Neural crest cell (in vitro differentiated cells): ENCODE measurements at places on chromosomes 3 and 15. TPM values are rescaled to one million over a fixed set of nuclear protein-coding genes. Genes with fewer than 3 reads are reported as not detected.

Gene FEZF2
- 0.18 and 0.28 TPM in 2 replicates for total RNA-seq

GRCh38 chr15:37125143-37125542, 24.8 kb upstream of the MEIS2 start:
- DNase-seq, result no peak
- H3K4me1 ChIP-seq, result no peaks in the 10 kb centered on the region
- no peak overlapping the region for H3K4me3 ChIP-seq
- H3K27me3 ChIP-seq, result peaks cover 8% of the 10 kb centered on the region

GRCh38 chr3:167930453-167930852, 165.3 kb downstream of the GOLIM4 start:
- no peaks in the 10 kb centered on the region for H3K27me3 ChIP-seq
- no peak for DNase-seq
- H3K36me3 ChIP-seq, result no peaks in the 10 kb centered on the region
- no peak overlapping the region for H3K27ac ChIP-seq
- H3K4me1 ChIP-seq, result no peaks in the 10 kb centered on the region

DNA sequence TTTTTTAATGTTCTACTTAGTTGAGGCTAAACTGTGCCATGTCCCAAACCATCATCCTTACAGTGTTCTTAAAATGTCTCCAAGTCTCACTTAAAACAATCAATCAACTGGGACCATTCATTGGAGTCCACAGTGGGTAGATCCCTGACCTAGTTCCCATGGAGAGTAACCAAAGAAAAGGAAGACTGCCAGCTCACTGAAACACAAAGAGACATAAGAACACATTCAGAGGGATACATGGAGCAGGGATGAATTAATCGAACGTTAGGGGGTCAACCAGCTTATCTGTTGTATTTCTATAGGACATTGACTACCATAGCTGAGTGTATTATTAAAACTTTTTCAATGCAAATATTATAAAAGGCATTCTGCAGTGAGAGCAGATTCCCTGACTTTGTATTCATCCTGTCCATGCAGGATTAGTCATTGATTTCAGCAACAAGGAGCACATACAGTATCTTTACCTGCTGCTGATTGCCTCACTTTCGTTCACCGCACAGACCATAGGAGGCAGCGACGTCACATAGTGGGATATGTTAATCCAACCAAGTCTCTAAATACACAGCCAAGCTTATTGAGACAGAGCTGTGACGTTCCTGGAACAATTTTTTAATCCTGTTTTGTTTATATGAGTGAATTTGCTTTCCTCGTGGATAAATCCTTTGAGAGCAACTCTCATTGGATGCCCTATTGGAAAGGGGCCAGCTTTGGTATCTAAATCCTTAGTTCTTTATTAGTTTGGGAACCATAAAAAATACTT, 364.9 kb upstream of the RBMS3 start:
- no peak overlapping the region for H3K27ac ChIP-seq
- H3K36me3 ChIP-seq, result no peaks in the 10 kb centered on the region
- DNase-seq, result no peak
- peak overlapping the region; percentile 1 for H3K4me3 ChIP-seq
- H3K4me1 ChIP-seq, result peaks cover 29% of the 10 kb centered on the region

Gene SLC12A1
- total RNA-seq, result 0.16 and 0.20 TPM in 2 replicates

DNA sequence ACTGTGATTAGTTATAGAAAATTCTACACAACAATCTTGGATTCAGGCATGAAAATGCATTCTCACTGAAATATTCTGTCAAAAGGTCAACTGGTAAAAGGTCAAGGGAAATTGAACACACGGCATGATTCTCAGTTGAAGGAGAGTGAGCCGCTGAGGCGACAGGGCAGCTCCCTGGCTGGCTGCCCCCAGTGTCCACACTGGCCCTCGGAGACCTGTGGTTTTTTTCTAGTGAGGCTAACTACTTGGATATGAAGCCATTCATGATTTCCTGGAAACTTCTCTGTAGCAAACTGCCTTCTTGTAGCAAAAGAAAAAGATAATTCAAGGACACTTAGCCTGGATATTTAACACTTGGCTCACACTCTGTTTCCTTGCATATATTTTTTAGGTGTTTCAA, 37.2 kb downstream of the AADACL2 start:
- H3K27me3 ChIP-seq, result no peaks in the 10 kb centered on the region
- no peak overlapping the region for H3K27ac ChIP-seq
- no peak overlapping the region for H3K4me3 ChIP-seq
- peaks cover 11% of the 10 kb centered on the region for H3K4me1 ChIP-seq
- H3K36me3 ChIP-seq, result no peaks in the 10 kb centered on the region

Gene CCR3
- total RNA-seq, result not detected in 2 replicates

DNA sequence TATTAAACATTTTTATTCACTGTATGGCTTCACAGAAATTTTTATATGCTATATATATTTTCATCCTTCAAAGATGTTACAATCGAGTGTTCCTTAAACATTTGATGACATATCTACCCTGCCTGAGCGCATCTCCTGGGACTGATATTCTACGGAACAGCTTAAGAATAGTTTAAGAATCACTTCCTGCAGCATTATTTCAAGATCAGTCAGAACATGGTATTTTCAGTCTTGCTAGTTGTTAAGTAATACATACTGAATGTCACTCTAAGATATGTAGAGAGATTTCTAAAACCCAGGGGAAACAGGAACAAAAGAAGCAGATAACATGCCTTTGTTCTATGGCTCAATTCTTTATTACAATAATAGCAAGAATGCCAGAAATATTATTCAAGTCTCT, 8.7 kb downstream of the COL8A1 start:
- no peak overlapping the region for H3K4me3 ChIP-seq
- H3K4me1 ChIP-seq, result peaks cover 30% of the 10 kb centered on the region
- no peak for DNase-seq
- H3K27ac ChIP-seq, result no peak overlapping the region
- H3K36me3 ChIP-seq, result no peaks in the 10 kb centered on the region
- peaks cover 7% of the 10 kb centered on the region for H3K27me3 ChIP-seq

Gene FANCD2OS
- total RNA-seq, result not detected in 2 replicates

- H3K36me3 ChIP-seq, result no peaks in the 10 kb centered on the region
- peaks cover 10% of the 10 kb centered on the region for H3K4me1 ChIP-seq
- peak; percentile 15 for DNase-seq
- no peaks in the 10 kb centered on the region for H3K27me3 ChIP-seq
- H3K27ac ChIP-seq, result no peak overlapping the region
- H3K4me3 ChIP-seq, result no peak overlapping the region
Measured at GRCh38 chr3:160921020-160921635, 165.1 kb downstream of the PPM1L start.

DNA sequence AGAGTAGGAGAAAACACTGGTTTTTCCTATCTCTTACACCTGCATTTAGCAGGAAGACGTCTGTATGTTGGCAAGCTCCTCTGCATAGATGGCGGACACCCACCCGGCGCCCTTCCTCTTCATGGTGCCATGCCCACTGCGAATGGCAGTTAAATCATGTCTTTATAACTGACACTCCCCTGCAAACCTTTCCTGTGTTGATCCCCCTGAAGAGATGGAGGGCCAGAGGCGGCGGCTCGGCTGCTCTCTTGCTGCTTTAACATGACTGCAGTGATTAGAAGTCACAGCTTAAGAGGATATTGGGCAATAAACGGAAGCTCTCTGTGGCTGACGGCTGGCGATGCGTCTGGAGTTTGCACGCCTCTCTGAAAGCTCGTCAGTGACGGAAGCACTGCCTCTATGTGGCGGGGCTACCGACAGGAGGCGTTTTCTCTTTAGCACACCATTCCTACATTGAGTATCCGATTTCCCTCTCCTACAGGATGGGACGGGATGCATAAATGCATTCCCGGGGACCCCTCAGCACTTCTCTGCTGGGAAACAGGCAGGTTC, 25.5 kb upstream of the SNRPA1 start:
- H3K27ac ChIP-seq, result no peak overlapping the region
- DNase-seq, result no peak
- H3K36me3 ChIP-seq, result no peaks in the 10 kb centered on the region

Gene PSTPIP1
- 0.84 and 1.5 TPM in 2 replicates for total RNA-seq

DNA sequence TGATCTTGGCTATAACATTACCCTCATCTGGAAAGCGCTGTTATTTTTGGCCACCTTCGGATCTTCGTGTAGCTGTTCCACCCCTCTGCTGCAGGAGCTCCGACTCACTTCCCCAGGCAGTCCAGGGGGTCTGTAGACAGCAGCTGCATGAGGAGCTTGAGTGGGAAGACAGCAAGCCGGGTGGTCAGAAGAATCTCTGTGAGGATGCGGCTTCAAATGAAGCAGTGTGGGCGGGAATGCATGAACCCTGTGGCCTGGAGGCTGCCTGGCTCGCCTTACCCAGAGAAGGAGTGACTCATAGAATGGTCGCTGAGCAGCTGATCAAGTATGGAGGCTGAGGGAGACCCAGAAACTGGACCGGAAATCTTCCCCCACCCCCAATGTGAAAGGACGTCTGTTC, 45.2 kb upstream of the NR2F2 start:
- H3K27me3 ChIP-seq, result no peaks in the 10 kb centered on the region
- no peak for DNase-seq
- peak overlapping the region; percentile 83 for H3K27ac ChIP-seq
- H3K36me3 ChIP-seq, result peaks cover 55% of the 10 kb centered on the region

Gene NMB
- 4.0 and 4.9 TPM in 2 replicates for total RNA-seq

DNA sequence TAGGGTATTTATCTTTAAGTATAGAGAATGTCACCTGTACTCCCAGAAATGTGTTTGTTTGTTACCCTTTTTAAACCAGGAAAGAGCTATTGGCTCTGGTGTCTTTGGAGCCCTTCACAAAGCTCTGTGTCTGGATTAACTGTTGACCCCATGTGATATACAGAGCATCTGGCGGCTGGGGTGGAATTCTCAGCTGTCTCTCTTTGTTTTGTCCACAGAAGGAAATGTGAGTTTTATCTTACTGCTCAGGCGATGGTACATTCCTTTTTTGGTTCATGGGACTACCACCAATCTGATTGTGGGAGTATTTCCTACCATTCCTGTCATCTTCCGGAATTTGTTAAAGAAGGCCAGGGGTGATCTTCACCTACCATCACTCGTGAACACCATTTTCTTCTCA, 120.3 kb downstream of the AKAP13 start:
- H3K27ac ChIP-seq, result no peak overlapping the region
- no peak overlapping the region for H3K4me3 ChIP-seq

DNA sequence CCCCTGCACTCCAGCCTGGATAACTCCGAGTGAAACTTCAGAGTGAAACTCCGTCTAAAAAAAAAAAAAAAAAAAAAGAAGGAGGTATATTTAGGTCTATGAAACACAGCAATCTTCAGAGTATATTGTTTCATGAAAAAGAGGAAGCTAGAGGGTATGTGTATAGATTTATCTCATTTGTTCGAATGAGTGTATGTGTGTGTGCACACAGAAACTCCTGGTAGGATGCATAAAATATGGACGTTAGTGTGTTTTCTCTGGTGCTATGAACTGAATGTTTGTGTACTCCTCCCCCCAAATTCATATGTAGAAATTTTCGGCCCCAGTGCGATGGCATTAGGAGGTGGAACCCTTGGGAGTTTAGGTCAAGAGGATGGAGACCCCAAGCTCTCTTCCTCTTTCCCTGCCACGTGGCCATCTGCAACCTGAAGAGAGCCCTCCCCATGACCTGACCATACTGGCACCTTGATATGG, 98.6 kb upstream of the KLF13 start:
- H3K27me3 ChIP-seq, result peaks cover 3% of the 10 kb centered on the region
- no peak for DNase-seq
- H3K4me1 ChIP-seq, result peaks cover 4% of the 10 kb centered on the region
- H3K4me3 ChIP-seq, result no peak overlapping the region

- H3K4me1 ChIP-seq, result no peaks in the 10 kb centered on the region
- H3K27me3 ChIP-seq, result no peaks in the 10 kb centered on the region
- DNase-seq, result no peak
- peaks cover 9% of the 10 kb centered on the region for H3K36me3 ChIP-seq
Measured at GRCh38 chr3:104396974-104397669, 969.6 kb upstream of the ALCAM start.

Gene FAM81A
- total RNA-seq, result 3.8 and 4.2 TPM in 2 replicates

- no peak overlapping the region for H3K4me3 ChIP-seq
- no peaks in the 10 kb centered on the region for H3K4me1 ChIP-seq
- H3K27ac ChIP-seq, result no peak overlapping the region
Measured at GRCh38 chr3:33063651-33064051, 33.3 kb downstream of the GLB1 start.

Gene DUOXA2
- not detected in 2 replicates for total RNA-seq

DNA sequence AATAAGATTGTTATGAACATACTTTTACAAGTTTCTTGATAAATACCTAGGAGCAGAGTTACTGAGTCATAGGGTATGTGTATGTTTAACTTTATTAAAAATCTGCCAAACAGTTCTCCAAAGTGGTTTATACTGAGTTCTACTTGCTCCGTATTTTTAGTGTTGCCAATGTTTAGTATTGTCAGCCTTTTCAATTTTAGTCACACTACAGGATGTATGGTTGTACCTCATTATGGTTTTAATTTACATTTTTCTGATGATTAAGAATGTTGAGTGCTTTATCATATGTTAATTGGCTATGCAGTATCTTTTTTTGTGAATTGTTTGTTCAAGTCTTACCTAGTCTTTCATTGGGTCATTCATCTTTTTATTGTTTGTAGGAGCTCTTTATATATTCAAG, 4.3 kb downstream of the TMOD3 start:
- H3K4me3 ChIP-seq, result no peak overlapping the region
- peaks cover 41% of the 10 kb centered on the region for H3K4me1 ChIP-seq
- no peak overlapping the region for H3K27ac ChIP-seq
- no peaks in the 10 kb centered on the region for H3K36me3 ChIP-seq
- H3K27me3 ChIP-seq, result no peaks in the 10 kb centered on the region

Gene DNAH12
- 0.09 and 0.34 TPM in 2 replicates for total RNA-seq

DNA sequence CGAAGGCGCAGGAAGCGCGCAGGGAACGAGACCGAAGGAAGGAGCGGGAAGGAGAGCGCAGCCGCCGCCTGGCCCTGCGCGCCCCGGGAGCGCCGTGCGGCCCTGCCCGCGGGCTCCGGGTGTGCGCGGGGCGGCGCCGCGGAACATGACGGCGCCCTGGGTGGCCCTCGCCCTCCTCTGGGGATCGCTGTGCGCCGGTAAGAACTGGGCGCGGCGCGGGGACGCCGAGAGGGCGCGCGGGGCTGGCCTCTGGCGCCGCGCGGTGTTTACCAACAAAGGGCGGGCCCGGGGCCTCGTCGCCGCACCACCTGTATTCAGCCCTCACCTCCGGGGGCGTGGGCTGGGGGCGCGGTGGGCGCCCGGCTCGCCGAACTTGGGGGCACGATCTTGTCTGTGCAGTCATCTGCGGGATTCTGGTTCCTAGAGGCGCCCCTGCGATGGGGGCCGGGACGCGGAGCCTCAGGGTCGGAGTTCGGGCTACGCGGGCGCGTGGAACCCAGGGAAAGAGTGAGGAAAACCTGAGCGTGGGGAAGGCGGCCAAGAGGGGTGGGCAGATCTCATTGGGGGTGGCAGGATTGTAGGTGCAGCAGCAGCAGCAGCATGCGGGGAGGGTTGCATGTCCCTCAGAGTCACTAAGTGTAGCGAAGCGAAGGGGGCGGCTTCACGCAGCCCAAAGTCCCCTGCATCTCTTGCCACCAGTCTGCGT, 641 bp downstream of the ACVR2B start:
- H3K36me3 ChIP-seq, result peaks cover 7% of the 10 kb centered on the region
- peak; percentile 22 for DNase-seq
- H3K27ac ChIP-seq, result peak overlapping the region; percentile 100
- peak overlapping the region; percentile 99 for H3K4me3 ChIP-seq
- peaks cover 7% of the 10 kb centered on the region for H3K27me3 ChIP-seq
- H3K4me1 ChIP-seq, result peaks cover 43% of the 10 kb centered on the region

Gene SHC4
- 4.9 and 5.0 TPM in 2 replicates for total RNA-seq

- H3K27ac ChIP-seq, result no peak overlapping the region
- H3K27me3 ChIP-seq, result no peaks in the 10 kb centered on the region
- no peak overlapping the region for H3K4me3 ChIP-seq
- DNase-seq, result no peak
- H3K4me1 ChIP-seq, result peaks cover 7% of the 10 kb centered on the region
Measured at GRCh38 chr3:99678023-99678422, 39.6 kb downstream of the COL8A1 start.

Gene AGBL1
- total RNA-seq, result 0.05 and 0.07 TPM in 2 replicates
